ENCODE measurements at places on chromosomes 3 and 15.

- no peak for DNase-seq
Observed at GRCh38 chr3:104198131-104198530, 1168.6 kb upstream of the ALCAM start.

GRCh38 chr3:101381809-101382208 is 61.4 kb upstream of the IMPG2 start:
- no peak for DNase-seq

DNA sequence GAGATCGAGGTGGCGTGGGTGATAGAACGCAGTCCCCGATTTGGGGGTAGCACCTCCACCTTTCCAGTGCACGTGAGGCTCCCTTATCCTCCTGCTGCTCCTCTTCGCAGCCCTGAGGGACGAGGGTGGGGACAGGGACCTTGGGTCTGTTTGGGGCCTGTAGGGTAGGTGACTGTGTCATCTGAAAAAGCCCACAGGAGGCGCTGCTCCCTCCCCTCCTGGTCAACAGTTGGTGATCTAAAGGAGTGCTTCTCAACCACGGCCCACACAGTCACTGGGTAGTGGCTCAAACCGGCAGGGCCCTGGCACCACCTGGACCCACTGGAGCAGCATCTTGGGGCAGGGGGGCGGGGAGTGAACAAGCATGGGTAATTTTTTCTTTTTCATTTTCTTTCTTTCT is 7.1 kb downstream of the LRRK1 start:
- DNase-seq = no peak

- DNase-seq = no peak
Observed at GRCh38 chr3:191256405-191256804, 57.4 kb downstream of the OSTN start.

DNA sequence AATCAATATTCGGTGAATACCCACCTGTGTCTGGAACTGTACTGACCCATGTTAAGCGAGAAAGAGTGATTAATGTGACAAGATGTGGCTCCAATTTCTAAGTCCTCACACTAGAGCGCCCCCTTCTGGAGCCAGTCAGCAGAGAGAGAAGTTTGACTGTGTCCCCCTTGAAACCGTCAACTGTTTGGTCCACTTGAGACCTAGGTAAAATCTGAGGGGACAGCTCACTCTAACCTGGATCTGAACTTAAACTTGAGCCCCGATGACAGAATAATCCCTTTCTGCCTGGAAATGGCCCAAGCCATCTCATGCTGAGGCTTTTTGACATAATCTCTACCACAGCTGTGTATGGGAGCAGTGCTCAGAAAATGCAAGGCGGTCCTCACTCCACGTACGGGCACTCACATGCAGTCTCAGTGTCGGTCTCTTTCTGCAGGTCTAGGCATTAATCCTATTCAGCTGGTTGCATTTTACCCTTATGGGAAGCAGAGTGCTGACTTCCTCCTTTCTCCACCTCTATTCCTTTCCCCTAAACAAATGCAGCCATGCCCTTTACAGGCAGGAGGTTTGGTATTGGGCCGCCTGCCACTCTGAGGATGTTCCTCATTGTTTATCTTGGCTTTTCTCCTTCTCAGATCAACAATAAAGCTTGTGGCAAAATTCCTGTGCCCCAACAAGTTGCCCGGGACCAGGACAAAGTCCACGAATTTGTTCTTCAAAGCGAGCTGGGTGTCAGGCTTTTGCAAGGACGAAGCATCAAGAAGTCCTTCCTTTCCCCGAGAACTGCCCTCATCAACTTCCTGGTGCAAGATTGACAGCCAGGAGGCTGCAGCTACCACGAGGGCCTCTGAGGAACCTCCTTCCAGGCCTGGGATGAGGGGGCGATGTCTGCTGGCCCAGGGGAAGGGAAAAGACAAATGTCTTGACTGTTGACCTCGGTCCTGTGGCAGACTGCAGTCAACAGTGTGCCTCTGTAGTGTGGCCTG is 47.5 kb upstream of the LIMD1 start:
- DNase-seq = no peak

DNA sequence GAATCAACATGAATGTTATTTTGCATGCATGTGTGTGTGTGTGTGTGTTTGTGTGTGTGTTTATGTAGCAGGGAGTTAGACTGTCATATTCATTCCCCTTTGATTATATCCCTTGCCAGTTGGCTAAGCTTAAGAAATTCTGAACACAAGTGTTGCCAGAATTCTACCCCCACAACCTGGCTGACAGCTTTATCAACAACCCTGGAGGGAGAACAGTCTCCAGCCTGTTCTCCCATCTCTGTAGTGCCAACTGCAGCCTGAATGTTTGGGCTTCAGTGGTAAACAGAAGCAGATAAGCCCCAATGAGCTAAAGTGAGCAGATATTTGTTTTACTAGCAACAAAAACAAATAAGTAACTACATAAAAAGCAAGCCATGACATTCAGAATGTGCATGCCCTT is 162.6 kb upstream of the ABI3BP start:
- DNase-seq = no peak

GRCh38 chr15:93372208-93372864 is 283.3 kb upstream of the RGMA start:
- DNase-seq = no peak

DNA sequence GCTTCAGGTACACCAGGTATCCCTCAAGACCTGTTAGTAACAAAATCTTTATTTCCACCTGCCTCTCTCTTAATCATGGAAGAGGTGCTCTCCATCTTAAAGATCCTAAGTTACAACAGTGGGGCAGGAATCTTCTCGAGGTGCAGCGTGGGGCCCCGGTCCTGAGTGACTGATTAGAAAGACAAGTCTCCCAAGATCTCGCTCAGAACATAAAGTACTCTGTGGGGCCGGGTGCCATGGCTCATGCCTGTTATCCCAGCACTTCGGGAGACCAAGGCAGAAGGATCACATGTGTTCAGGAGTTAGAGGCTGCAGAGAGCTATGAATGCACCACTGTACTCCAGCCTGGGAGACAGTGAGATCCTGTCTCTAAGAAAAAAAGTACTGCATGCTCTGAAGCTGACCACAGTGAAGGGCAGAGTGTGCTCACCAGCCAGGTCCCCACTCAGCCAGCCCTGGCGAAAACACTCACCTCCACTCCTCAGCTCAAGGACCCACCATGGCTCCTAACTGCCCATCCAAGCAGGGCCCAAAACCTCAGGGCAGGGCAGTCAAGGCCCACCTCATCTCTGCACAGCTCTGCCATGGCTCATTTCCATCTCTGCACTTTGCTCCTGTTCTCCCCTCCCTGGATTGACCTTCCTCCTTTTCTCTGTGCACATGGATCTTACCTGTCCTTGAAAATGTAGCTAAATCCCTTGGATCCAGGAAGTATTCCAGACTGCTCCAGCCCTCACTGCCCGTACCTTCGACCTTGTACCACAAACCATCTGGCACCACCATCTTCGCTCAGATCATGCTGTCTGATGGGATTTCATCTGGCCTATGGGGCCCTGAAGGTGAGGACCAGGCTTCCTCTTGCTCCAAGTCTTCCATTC is 7.1 kb downstream of the SEMA7A start:
- DNase-seq = no peak

DNA sequence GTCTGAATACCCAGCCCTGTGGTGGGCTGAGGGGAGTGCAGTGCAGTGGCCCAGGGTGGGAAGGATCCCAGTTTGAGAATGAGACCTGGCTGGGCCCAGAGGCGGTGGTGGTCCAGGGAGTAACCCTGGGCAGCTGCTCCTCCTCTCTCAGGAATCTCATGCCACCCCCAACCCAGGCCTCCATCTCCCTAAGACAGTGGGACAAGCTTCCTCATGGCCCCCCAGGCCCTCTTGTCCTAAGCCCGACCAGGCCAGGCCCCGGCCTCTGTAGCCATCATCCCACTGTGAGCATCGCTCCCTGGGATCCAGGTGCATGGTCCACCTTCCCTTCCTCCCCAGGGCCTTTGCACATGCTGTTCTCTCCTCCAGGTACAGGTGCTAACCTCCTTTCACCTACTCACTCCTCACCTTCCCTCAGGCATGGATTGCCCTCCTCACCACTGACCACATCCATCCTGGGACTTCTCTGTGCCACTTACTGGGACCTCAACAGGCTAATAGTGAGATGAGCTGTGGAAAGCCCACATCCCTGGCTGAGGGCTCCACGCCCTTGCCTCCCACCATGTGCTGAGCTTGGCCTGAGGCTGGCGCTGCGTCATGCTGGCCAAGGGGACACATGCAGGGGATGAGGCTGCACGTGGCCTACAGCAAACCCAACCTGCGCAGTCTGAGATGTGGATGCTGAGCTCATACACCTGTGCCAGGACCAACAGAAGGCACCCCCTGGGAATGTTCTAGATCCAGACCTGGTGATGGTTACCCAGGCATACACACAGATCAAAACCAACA is 9.9 kb downstream of the CHDH start:
- no peak for DNase-seq

DNA sequence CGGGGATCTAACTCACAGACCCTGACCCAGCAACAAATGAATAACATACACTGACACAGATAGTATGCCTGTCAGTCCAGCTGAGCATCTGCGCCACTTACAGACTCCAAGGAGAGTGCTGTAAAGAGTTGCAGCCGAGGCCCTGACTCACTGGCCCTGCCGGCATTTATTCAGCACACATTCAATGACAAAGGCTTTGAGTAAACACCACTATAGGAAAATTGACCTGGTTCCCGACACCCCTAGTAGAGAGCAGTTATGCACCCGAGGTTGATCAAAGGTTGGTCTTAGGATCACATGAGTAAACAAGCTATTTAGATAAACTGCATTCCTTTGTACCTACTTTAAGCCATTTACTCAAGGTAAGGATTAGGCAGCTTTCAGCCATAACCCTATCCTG is 22.7 kb downstream of the LARS2 start:
- DNase-seq = no peak

DNA sequence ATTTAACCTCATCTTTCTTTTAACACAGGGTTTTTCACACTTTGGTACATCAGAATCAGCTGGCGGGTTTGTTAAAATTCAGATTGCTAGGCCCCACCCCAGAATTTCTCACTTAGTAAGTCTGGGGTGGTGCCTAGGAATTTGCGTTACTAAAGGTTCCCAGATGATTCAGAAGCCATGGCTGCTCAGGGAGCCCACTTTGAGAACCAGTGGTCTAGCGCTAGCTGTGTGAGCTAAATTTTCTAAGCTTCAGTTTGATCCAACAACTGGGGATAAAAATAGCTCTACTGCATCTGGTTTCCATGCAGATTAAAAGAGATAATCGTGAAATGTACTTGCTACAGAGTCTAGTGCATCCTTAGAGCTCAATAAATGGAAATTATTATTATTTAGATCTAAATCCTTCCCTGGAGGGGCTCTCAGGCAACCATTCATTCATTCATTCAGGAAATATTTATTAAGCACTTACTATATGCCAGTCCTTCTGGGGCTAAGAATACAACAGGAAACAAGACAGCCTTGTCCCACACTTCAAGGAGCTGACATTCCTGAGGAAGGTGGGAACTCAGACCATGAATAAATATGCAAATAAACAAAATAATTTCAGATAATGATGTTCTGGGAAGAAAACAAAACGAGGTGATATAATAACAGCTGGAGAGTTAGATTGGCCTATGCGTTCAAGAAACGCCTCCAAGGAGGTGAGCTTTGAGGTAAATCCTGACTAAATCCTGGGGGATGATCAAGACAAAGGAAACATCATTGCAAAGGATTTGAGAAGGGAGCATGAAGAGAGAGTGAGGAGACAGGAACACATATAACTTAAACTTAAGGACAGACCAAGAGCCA is 3.9 kb upstream of the CIDEC start:
- DNase-seq = no peak

GRCh38 chr3:196662711-196663571 is 23.4 kb downstream of the NRROS start:
- DNase-seq = no peak

DNA sequence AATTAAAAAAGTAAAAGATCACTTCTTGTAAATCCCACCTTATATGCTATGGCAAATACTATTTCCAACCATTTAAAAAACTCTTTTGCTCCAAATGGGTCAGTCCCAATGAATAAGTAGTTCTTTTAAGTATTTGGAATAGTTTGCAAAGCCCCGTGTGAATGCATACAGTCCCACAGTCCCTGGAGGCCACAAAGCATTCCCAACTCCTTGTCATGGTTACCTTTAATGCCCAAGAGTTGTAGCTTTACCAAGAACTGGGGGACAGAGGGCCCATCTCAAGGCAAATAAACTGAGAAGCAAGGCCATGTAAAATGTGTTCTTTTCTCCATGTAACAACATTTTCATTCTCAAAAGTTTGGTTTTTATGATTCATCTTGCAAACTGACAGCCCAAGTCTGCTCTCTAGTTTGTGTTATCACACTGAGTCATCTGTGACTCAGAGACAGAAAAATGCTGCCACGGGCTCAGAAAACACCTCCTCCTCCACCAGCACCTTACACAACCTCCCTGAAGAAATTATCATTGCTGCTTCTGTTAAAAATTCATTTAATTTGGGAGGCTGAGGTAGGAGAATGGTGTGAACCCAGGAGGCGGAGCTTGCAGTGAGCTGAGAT is 336.2 kb downstream of the ERC2 start:
- no peak for DNase-seq

DNA sequence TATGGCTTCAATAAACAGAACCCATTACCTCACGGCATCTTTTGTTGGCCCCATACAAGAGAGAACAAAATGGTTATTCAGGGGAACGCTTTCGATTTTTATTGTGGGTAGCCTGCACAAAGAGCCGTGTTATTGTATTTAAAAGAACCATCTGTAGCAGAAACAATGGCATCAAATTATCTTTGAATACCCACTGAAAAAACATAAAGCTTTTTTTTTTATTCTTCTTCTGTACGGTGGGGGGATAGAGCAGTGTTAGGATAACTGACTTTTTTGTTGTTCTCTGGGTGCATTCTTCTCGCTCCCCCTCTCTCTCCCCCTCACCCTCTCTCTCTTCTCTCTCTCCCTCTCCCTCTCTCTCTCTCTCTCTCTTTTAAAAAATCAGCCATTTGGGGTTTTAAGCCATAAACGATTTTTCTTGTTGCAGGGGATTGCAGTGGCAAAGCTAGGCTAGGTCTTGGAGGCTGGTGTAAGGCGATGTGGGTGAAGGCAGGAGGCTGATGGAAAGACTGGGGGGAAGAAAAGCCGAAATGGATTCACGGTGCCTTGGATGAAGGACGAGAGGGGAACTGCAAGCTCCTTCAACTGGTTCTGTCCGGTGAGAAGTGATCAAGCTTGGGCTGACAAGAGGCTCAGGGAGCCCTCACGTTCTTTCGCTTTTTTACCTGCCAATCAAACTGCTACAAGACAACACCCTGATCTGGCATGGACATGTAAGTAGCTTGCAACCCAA is 12.4 kb upstream of the SOX2 start:
- no peak for DNase-seq

DNA sequence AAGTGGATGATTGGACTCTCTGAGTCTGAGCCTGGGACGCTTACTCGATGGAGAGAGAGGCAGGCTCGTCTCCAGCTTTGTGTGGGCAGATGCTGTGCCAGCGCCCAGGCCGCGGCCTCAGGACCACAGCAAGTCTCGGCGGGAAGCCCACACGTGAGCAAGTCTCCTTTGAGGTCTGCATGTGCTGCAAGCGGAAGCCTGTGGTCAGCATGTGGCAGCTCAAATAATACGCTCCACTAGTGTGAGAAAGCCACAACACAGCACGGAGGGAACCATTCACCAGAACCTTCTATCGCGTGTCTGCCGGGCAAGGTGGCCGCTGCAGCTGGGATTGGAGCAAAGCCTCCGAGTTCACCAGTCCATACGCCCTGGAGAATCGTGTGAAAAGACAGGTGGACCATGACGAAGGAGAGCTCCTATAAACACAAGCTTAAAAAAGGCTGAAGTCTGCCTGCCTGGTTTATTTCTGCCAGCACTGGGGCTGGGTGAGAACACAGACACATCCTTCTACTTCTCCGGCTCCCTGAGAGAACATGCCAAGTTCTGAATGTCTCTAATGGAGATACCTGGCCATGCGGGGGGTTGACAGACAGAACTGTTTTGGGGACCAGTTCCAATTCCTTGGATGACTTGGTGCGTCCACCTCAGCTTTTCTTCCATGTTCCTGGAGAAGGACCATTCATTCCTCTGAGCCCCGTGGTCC is 82.0 kb upstream of the LRIG1 start:
- no peak for DNase-seq
